T-helper 17 cell (primary cell): ENCODE measurements at places on chromosomes 4 and X. TPM values are rescaled to one million over a fixed set of nuclear protein-coding genes. Genes with fewer than 3 reads are reported as not detected.

Gene SPANXC
- total RNA-seq: not detected

Gene GABRQ
- not detected for total RNA-seq

Gene CTPS2
- 3.4 TPM for total RNA-seq

Gene AMMECR1
- 15.4 TPM for total RNA-seq
